ENCODE measurements at places on chromosomes 3 and 15. TPM values are rescaled to one million over a fixed set of nuclear protein-coding genes. Genes with fewer than 3 reads are reported as not detected.
A peak's percentile ranks its signal among the peaks of the same experiment; 100 is the strongest.

- DNase-seq, result no peak
Measured at GRCh38 chr15:50248994-50249582, 16.4 kb downstream of the HDC start.

DNA sequence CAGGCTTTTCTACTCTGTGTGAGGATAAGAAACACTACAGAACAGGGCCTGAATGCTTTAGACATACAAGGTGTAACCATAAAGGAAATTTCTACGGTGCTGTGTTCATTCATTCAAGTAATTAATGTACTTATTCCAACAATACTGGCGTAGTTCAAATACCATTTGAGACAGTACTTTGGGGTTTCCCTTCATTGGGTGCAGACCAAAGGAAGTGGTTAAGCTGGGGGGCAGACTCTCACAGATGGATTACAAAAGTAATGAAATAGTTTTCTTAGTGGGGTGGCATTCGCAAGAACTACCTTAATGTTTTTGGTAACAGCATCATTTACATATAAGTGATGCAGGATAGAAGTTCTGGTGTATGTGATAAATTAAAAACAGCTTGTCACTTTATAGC, 65.9 kb downstream of the BTD start:
- DNase-seq, result no peak

DNA sequence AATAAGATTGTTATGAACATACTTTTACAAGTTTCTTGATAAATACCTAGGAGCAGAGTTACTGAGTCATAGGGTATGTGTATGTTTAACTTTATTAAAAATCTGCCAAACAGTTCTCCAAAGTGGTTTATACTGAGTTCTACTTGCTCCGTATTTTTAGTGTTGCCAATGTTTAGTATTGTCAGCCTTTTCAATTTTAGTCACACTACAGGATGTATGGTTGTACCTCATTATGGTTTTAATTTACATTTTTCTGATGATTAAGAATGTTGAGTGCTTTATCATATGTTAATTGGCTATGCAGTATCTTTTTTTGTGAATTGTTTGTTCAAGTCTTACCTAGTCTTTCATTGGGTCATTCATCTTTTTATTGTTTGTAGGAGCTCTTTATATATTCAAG, 4.3 kb downstream of the TMOD3 start:
- DNase-seq, result no peak

- DNase-seq, result no peak
Measured at GRCh38 chr3:159741281-159741680, 247.4 kb upstream of the IL12A start.

DNA sequence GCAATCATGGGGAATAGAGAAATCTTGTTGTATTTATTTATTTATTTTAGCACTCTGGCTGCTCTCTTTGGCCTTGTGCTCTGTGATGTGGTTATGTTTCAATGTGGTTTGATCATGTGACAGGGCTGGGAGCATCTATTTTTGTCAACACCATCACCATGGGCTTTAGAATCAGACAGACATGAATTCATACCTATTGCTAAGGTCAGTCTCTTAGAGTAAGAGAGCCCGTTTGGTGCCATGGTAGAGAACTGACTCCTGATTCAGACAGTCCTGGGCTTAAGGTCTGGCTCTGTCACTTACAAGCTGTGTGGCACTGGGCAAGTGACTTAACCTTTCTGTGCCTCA, 157.0 kb downstream of the RYR3 start:
- no peak for DNase-seq

- DNase-seq, result no peak
Measured at GRCh38 chr3:100009276-100010086, 104.8 kb downstream of the FILIP1L start.

DNA sequence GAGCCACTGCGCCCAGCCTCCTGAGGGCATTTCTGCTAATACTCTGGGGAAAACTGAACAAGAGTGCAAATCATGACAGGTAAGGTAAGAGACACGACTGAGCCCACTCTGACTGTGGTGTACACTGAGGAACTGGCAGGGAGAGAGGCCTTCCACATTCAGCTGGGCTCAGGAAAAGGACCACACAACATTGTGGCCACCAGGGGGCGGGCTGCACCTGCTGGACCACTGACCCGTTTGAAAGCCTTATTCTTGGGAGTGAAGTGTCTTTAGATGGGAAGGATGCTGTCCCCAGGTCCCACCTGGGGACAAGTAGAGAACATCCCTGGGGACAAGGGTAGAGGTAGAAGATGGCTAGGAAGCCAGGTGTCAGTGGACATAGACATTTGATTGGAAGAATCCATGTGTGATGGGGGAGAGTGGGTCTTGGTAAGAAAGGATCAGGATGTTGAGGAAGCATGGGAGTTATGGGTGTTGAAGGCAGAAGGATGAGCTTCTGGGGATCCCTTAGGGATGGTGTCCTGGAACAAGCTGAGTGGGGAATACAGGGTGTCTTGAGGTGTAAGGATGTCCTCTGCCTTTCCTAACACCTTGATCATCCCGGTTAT, 6.2 kb upstream of the CTDSPL start:
- DNase-seq, result peak; percentile 54

- no peak for DNase-seq
Measured at GRCh38 chr3:174020156-174020555, 622.6 kb downstream of the NLGN1 start.

DNA sequence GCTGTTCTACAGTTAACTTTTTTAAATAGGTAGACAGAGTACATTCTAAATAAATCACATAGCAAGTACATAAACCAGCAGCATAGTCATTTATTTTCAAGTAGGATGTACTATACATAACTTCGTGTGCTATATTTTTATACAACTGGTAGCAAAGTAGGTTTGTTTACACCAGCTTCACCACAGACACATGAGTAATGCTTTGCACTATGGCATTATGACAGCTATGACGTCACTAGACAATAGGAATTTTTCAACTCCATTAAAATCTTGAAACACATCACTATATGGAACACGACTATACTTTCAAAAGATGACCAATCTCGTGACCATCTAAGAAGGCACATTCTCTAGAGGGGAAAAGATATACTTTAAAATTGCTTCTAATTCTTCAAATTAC, 3.5 kb downstream of the TEX55 start:
- DNase-seq, result no peak

DNA sequence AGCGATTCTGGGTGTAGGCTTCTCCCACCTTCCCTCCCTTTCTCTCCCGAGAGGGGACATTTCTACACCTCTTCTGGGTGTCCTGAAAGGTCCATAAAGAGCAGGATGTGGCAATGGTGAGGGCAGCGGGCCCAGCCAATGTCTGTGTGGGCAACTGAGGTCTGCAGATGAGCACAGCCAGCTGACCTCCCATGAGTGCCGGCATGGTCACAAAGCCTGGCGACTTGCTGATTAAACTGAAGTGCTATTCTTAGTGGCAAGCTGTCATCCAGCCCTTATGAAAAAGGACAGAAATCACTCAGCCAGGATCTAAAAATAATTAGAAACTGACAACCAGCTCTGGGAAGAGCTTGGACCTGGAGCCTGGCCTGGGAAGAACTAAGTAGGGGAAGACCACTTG, 124.3 kb upstream of the RGMA start:
- DNase-seq, result no peak

GRCh38 chr15:62612183-62612733, 430.3 kb upstream of the TPM1 start:
- DNase-seq, result no peak

DNA sequence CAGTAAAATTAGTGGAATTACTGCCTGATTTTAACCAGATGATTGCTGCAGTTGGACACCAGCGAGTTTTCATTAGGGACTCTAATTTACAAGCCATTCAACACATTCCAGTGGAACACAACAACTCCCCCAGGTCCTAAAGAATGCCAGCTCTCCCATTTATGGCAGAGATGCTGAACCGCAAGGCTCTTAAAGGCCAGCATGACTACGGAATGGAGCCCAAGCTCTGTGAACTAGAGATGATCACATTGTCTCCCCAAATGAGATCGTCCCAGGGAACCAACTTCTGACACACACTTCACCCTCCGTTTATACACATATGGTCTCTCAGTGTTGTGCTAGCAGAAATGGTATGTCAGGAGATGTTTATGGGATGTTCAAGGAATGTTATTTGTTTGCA, 446.2 kb upstream of the NR2F2 start:
- no peak for DNase-seq

The FOXL2 gene
- 3.0 TPM for total RNA-seq

- peak; percentile 50 for DNase-seq
Measured at GRCh38 chr3:149401212-149401925, 23.9 kb upstream of the TM4SF1 start.

The SHQ1 gene
- total RNA-seq, result 10.4 TPM

DNA sequence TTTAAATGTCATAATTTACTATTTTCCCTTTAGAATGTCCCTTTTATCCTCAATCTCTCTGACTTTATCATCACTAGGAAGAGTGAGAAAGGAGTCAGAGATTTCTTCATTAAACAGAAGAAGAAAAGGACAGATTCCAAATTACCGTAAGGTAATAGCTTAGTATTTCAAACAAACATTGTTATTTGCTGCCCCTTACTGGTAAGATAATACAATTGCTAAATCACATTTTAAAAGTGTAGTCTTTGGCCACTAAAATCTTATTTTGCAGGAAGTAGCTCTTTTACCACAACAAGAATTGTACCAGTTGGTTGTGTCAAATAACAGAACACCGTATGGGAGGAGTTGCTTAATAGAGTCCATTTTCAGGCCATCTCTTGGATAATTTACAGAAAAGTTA, 53.7 kb downstream of the CGGBP1 start:
- DNase-seq, result peak; percentile 29

- DNase-seq, result no peak
Measured at GRCh38 chr3:16432714-16433113, 80.8 kb downstream of the RFTN1 start.

GRCh38 chr3:85258326-85258725, 299.5 kb downstream of the CADM2 start:
- DNase-seq, result no peak

GRCh38 chr3:156341831-156342416, 213.0 kb downstream of the SSR3 start:
- DNase-seq, result no peak

The ITIH1 gene
- not detected for total RNA-seq

DNA sequence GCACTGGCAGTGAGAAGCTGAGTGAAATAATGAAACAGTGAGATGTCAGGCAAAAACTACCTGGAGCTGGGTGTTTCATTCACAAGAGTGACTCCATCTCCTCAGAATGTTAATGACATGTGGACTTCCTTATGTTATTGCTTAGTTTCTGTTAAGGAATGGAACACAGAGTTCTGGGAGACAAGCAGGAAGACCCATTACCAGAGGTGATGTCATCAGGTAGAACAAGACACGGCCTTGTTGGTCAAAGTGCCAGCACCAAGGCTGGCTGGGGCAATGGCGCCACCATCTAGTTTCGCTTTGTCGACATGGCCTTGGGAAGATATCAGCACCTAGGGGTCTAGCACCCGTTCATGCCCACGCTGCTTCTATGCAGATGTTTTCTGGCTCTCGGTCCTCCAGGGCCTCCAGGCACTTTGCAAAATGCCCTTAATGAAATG, 252.2 kb downstream of the FAM43A start:
- no peak for DNase-seq

DNA sequence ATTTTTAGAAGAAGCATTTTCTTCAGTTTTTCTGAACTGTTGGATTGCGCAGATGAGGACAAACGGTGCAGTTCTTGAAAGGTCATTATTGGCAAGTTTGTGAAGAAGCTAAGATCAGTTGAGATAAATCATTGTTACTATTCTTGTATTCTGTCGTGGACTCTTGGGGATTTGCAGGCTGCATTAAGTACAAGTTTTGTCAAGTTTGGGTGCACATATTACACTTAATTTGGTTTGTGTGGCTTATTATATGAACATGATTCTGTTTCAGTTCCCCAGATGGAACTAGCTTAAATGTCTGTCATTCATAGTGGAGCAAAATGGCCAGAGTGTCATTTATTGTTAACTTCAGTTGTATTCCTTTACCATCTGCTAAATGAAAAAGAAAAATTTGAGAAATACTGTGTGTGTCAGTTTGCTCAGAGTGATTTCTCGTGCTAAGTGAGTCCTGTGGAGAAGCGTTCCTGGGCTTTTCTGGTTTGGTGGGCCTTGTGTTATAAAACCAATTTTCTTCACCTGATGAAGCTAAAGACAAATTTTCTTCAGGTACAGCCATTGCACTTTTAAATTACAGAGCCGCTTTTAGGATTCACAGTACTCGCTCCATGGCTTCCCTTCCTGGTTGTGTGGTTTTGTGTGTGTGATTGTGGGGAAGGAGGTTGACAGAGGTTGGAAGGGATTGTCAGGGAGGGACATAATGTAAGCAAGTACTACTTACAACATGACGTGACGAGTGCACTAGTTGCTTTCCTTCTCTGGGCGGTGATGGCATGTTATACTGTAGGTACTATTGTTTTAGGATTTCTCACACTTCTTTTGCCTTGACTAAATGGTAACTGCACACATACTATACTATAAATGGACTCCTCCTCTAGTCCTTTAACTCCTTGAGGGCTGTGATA, 1.7 kb downstream of the AKAP13 start:
- DNase-seq, result no peak

- DNase-seq, result no peak
Measured at GRCh38 chr3:129257609-129258008, 8.2 kb downstream of the COPG1 start.

The MESP2 gene
- total RNA-seq, result not detected

DNA sequence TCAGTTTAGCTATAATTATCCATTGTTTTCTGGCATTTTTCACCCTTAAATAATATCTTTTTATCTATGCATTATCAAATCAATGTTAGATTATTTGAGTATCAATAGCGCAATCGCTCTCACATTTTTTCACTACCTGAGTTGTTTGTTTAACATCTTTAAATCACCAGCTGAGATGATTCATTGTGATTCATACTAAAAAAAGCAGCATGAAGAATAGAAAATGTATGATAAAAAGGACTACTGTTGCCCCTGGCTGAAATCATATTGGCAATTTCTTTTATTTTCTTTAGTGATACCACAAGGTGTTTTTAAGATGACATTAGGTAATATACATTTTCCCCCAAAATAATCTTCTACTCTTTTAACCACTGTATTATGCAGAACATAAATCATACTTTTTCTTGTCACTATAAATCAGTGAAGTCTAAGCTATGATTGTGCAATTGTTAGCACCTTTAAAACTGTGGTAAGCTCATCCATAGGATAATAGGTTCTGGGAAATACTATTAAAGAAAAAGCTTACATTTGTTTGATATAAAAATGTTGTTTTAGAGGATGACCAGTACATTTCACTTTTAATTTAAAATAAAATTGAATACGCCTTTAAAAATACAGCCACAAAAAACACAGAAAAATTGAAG, 889.1 kb downstream of the NAALADL2 start:
- no peak for DNase-seq

The CCDC33 gene
- total RNA-seq, result not detected

GRCh38 chr3:114453361-114453780, 159.5 kb downstream of the TIGIT start:
- no peak for DNase-seq

- DNase-seq, result no peak
Measured at GRCh38 chr3:66803721-66804695, 194.1 kb upstream of the KBTBD8 start.

DNA sequence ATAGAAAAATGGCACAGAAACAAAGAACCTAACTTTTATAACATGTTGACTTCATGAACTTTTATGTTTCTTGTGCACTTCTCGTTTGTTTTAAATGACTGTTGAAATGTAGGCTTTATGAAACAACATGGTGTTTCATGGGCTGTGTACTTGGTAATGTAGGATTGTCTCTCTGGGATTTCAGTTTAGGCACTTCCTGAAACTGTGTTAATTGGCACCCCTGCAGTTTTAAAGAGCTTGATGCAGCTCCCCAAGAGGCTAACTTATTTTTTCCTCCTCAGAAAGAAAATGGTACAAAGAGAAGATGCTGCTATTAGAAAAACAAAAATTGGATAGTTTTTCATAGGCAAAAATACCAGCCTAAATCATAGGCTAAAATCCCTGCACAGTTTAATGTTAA, 239.2 kb downstream of the GRM7 start:
- DNase-seq, result no peak

The FRMD5 gene
- not detected for total RNA-seq

The TNFSF10 gene
- total RNA-seq, result 0.12 TPM

The PP2D1 gene
- not detected for total RNA-seq

The LRTM1 gene
- total RNA-seq, result not detected
